Hepatocyte (in vitro differentiated cells): ENCODE measurements at places on chromosomes 13 and 19. TPM values are rescaled to one million over a fixed set of nuclear protein-coding genes. Genes with fewer than 3 reads are reported as not detected.

DNA sequence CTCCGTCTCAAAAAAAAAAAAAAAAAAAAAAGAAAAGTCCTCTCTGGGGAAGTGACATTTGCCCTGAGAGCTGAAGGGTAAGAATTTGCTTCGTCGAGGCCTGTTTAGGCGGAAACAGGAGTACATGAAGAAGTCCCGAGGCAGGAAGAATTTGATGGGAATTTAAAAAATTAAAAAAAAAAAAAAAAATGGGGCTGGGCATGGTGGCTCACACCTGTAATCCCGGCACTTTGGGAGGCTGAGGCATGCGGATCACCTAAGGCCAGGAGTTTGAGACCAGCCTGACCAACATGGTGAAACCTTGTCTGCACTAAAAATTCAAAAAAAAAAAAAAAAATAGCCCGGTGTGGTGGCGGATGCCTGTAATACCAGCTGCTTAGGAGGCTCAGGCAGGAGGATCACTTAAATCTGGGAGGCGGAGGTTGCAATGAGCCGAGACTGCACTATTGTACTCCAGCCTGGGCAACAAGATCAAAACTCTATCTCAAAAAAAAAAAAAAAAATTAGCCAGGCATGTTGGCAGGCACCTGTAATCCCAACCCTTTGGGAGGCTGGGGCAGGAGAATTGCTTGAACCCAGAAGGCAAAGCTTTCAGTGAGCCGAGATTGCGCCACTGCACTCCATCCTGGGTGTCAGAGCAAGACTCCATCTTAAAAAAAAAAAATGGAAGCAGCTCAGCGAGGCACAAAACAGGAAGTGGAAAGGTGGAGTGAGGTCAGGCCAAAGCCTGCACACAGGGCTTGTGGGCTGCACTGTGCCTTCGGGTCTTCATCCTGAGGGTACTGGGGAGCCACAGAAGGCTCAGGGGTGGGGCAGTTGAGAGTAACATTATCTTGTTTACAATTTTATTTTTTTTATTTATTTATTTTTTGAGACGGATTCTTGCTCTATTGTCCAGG, 4.9 kb downstream of the BAX start:
- no peaks in the 10 kb centered on the region for H3K27me3 ChIP-seq
- H3K27ac ChIP-seq = no peak overlapping the region
- no peak for DNase-seq
- H3K4me3 ChIP-seq = no peak overlapping the region
- H3K36me3 ChIP-seq = no peaks in the 10 kb centered on the region

- no peaks in the 10 kb centered on the region for H3K27me3 ChIP-seq
- peaks cover 22% of the 10 kb centered on the region for H3K4me1 ChIP-seq
- no peak overlapping the region for H3K27ac ChIP-seq
- H3K36me3 ChIP-seq = no peaks in the 10 kb centered on the region
Measured at GRCh38 chr13:110542169-110542796, 19.2 kb downstream of the RAB20 start.

DNA sequence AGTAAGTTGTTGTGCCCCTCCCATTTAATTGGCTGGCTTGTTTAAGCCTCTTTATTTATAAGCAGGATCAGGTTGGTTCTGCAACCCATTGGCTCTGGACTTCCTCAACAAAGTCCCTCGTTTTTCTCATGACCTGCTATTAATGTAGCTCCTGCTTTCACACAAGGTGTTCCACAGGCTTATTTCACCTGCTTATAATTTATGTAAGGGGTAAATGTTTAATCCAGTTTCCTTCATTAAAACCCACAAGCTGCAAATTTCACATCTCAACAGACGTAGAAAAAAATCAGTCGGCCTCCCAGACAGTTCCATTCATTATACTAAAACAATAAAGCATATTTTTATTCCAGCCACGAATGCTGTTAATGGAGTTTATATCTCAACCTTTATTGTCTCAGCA, 86.1 kb downstream of the TBC1D4 start:
- no peak overlapping the region for H3K27ac ChIP-seq
- H3K4me1 ChIP-seq = no peaks in the 10 kb centered on the region
- no peak for DNase-seq
- H3K4me3 ChIP-seq = no peak overlapping the region
- no peaks in the 10 kb centered on the region for H3K27me3 ChIP-seq

DNA sequence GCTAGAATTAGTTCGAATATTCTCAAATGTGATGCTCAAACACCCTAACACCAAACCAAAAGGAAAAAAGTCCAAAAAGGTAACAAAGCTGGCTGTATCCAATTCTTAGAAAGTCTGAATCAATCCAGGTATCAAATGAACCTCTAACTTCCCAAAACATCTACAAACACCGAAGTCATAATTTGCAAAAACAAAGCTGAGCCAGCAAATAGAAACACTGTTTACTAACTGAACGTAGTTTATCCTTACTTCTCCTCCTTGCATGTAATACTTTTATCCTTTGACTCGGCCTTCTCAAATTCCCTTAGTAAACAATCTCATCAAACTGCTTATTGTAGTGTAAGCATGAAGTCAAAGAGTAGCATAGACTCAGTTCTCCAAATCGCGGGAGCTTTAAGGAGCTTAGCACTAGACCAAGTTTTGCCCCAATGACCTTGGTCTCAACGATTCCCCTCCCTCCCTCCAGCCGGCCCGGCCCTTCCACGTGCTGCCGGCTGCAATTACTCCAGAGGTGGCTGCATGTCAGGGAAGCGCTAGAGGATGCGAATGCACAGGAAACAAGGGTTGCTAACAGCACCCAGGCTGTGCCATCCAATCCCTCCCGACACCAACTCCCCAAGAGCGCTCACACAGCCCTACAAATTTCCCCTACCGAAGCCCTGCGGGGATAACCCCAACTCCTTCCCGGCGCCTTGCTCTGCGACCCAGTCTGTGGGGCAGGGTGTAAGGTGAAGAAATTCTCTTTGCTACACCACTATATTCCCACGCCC, 693 bp downstream of the XPO4 start:
- no peaks in the 10 kb centered on the region for H3K4me1 ChIP-seq
- peak overlapping the region; percentile 83 for H3K4me3 ChIP-seq

DNA sequence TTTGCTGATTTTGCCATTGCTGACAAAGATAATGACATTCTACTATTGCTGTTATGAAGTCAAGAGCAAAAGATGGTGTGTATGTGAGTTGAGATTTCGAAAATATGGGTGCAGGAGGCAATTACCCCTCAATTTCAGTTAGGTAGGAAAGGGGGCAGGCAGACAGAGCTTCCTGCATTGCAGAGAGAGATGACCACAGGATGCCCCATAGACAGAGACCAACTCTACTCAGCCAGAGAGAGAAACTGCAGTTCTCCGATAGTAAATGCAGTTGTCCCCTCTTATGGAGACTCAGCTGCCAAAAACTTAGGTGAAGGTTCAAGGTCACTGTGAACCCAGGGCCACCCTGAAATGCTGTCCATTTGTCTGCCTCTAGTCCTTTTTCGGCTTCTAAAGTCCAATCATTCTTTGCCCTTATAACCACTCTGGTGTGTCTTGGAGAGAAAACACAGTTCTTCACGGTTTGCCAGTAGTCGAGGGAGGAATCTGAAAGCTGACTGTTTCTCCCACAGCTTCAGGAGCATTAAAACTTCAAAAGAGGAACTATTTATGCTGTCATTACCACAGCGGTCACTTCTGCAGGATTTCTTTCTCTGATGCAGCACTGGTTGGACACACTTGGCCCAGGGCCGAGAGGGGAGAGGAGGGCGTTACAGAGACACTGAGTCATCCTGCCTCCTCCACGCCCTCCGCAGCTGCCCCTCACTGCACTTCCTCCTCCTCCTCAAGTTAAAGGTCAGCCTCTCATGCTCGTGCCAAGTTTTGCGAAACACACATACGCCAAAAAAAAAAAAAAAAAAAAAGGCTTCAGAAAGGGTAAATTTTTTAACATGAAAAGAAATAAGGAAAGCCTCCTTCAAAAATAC, 264.3 kb downstream of the FOXO1 start:
- peak overlapping the region; percentile 62 for H3K27ac ChIP-seq
- H3K4me3 ChIP-seq = no peak overlapping the region
- H3K4me1 ChIP-seq = peaks cover 11% of the 10 kb centered on the region
- DNase-seq = peak; percentile 88

DNA sequence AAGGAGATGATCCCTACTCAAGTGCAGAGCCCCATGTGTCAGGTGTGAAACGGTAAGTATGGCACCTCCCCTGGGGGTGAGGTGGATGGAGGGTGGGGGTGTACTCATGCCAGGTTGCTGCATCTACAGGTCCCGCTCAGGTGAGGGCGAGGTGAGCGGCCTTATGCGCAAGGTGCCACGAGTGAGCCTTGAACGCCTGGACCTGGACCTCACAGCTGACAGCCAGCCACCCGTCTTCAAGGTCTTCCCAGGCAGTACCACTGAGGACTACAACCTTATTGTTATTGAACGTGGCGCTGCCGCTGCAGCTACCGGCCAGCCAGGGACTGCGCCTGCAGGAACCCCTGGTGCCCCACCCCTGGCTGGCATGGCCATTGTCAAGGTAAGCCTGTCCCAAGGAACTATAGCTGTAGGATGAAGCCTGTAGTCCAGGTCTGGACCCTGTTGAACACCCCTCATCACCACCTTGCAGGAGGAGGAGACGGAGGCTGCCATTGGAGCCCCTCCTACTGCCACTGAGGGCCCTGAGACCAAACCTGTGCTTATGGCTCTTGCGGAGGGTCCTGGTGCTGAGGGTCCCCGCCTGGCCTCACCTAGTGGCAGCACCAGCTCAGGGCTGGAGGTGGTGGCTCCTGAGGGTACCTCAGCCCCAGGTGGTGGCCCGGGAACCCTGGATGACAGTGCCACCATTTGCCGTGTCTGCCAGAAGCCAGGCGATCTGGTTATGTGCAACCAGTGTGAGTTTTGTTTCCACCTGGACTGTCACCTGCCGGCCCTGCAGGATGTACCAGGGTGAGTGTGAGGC, 5.2 kb downstream of the TRIM28 start:
- no peak overlapping the region for H3K4me3 ChIP-seq
- no peak overlapping the region for H3K27ac ChIP-seq
- H3K36me3 ChIP-seq = peaks cover 4% of the 10 kb centered on the region
- DNase-seq = no peak
- no peaks in the 10 kb centered on the region for H3K27me3 ChIP-seq

Gene TLE2
- polyA plus RNA-seq = 71.1 and 82.0 TPM in 2 replicates

DNA sequence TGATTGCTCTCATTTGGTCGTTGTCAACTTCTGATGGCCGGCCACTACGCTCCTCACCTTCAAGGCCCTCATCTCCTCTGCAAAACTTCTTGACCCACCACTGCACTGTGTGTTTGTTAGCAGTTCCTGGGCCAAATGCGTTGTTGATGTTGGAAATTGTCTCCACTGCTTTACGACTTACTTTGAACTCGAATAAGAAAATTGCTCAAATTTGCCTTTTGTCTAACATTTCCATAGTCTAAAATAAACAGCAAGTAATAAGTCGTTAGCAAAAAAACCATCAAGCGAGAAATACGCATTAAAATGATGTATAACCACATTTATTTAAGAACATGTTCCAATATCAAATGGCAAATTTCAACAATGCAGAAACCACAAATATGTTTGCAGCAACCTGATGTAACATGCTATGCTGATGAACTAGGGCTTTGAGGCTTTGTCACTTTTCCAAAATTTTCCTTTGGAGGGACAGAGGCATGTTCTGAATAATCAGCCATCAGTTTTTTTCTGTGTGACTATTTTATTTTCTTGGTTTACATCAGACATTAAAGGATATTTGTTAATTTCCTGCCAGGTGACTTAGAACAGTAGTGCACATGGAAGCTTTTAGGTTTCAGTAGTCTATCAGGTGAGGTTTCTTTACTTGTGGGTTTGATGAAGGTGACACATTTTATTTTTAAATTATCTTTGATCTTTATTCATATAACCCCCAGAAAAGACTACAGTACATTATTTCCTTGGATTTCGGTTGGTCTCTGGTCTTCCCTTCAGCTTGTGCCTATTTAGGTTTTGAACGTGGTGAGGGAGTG, 74.7 kb upstream of the TEX29 start:
- H3K4me3 ChIP-seq = no peak overlapping the region
- no peak overlapping the region for H3K27ac ChIP-seq
- no peaks in the 10 kb centered on the region for H3K36me3 ChIP-seq
- DNase-seq = no peak
- H3K27me3 ChIP-seq = no peaks in the 10 kb centered on the region

Gene KIR2DL1
- polyA plus RNA-seq = not detected in 2 replicates

GRCh38 chr13:49608651-49609331, 19.5 kb upstream of the ARL11 start:
- no peaks in the 10 kb centered on the region for H3K36me3 ChIP-seq
- H3K4me1 ChIP-seq = peaks cover 10% of the 10 kb centered on the region
- no peak overlapping the region for H3K4me3 ChIP-seq
- no peak for DNase-seq
- H3K27me3 ChIP-seq = no peaks in the 10 kb centered on the region
- H3K27ac ChIP-seq = no peak overlapping the region

- DNase-seq = no peak
- H3K27ac ChIP-seq = no peak overlapping the region
- no peaks in the 10 kb centered on the region for H3K4me1 ChIP-seq
Measured at GRCh38 chr13:20799726-20800416, 26.1 kb upstream of the EEF1AKMT1 start.

Gene SPTBN4
- polyA plus RNA-seq = 0.66 and 1.3 TPM in 2 replicates

- no peaks in the 10 kb centered on the region for H3K36me3 ChIP-seq
- no peak overlapping the region for H3K27ac ChIP-seq
- H3K4me1 ChIP-seq = peaks cover 9% of the 10 kb centered on the region
- DNase-seq = no peak
- no peaks in the 10 kb centered on the region for H3K27me3 ChIP-seq
Measured at GRCh38 chr19:45163751-45164460, 3.1 kb upstream of the NKPD1 start.

DNA sequence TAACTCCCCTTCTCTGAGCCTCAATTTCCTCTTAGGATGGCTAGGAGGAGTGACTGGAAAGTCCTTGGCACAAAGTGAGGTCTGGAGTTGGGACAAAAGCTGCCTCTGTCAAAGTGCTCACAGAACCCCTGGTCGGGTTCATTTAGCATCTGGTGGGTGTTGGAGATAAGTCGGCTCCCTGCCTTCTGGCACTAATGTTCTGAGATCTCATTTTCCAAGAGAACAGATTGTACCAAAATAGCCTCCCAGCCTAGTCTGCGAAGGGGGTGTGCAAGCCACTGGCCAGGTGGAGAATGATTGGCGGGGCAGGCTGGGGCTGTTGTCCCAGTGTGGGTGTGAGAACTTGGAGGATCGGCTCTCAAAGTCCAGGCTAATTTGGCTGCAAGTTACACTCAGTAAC, 20.7 kb upstream of the NWD1 start:
- H3K4me3 ChIP-seq = no peak overlapping the region
- no peaks in the 10 kb centered on the region for H3K4me1 ChIP-seq
- no peak overlapping the region for H3K27ac ChIP-seq
- no peak for DNase-seq
- no peaks in the 10 kb centered on the region for H3K36me3 ChIP-seq
- H3K27me3 ChIP-seq = no peaks in the 10 kb centered on the region

Gene CASP14
- polyA plus RNA-seq = not detected in 2 replicates
